ENCODE measurements at places on chromosomes 2 and 18. TPM values are rescaled to one million over a fixed set of nuclear protein-coding genes. Genes with fewer than 3 reads are reported as not detected.

- H3K36me3 ChIP-seq = no peaks in the 10 kb centered on the region
- no peak overlapping the region for H3K27ac ChIP-seq
- no peak for DNase-seq
- H3K4me3 ChIP-seq = no peak overlapping the region
These were observed 82.0 kb upstream of the MEX3C start for GRCh38 chr18:51279367-51279984.

DNA sequence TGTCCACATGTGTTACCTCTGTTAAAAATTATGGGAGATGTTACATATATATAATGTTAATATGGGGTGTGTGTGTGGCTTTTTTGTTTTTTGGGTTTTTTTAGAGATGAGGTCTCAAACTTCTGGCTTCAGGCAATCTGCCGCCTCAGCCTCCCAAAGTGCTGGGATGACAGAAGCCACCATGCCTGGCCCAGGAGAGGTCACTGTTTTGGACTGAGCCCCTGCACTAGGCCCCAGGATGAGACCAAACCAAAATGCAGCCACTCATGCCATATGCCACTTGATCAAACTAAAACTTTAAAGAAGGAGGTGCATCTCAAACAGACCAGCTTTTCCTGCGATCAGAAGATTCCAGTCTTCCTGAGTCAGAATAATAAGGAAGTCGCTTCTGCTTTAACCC is 2.5 kb downstream of the ADI1 start:
- H3K4me1 ChIP-seq = peaks cover 22% of the 10 kb centered on the region
- DNase-seq = no peak
- H3K36me3 ChIP-seq = no peaks in the 10 kb centered on the region
- no peak overlapping the region for H3K27ac ChIP-seq
- no peaks in the 10 kb centered on the region for H3K27me3 ChIP-seq

DNA sequence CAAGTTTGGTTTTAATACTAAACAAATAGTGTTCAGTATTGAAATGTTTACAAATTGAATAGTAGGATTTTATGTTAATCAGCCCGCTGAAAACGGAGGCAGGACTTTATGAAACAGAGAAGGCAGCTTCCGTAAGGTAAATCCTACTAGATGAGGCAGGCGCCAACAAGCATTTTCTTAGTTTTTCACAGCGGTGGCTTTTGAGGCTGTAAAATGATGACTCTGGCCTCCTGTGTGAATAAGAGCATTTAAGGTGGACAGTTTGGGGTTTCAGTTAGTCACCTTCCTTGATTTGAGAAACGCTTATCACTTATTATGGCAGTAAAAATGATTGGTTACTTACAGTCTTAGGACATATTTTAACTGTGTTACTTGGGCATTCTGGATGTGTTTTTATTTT is 212.9 kb downstream of the PTGR3 start:
- H3K4me3 ChIP-seq = no peak overlapping the region
- peaks cover 4% of the 10 kb centered on the region for H3K4me1 ChIP-seq
- no peak overlapping the region for H3K27ac ChIP-seq
- no peaks in the 10 kb centered on the region for H3K36me3 ChIP-seq
- H3K27me3 ChIP-seq = no peaks in the 10 kb centered on the region
- DNase-seq = no peak

GRCh38 chr2:205361272-205361671 is 321.0 kb upstream of the NRP2 start:
- no peak for DNase-seq
- no peaks in the 10 kb centered on the region for H3K4me1 ChIP-seq
- no peak overlapping the region for H3K27ac ChIP-seq
- no peaks in the 10 kb centered on the region for H3K36me3 ChIP-seq

DNA sequence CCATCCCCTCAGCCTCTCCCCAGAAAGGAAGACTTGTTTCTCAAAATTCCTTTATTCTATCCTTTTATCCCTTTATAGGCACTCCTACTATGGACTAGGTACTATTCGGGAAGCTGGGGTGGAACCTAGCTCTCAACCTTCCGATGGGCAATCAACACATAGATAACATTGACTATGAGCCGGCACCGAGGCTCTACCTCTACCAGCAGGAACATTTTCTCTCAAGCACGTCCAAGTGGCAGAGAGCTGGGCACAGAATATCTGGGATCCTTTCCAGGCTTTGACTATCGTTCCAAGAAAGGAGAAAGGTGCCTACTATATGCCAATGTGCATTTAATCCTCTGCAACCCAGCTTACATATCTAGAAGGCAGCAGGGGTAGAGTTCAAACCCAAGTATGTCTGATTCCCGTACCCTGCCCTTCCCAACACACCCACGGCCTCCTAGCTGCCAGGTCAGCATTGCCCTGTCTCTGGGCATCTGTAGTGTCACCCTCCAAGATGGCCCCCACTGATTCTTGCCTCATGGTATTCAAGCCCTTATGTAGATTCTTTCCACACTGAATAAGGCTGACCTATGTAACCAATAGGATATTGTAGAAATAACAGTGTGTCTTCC is 28.3 kb downstream of the TNS1 start:
- peaks cover under 1% of the 10 kb centered on the region for H3K4me1 ChIP-seq
- no peaks in the 10 kb centered on the region for H3K36me3 ChIP-seq
- DNase-seq = no peak
- H3K27me3 ChIP-seq = no peaks in the 10 kb centered on the region

GDF7 gene
- 0.02 TPM for total RNA-seq

RMDN2 gene
- 4.5 TPM for total RNA-seq
